MG63 (cell line): ENCODE measurements at places on chromosomes 6 and 20. TPM values are rescaled to one million over a fixed set of nuclear protein-coding genes. Genes with fewer than 3 reads are reported as not detected.

Gene ARMC2
- total RNA-seq = 0.96 and 1.8 TPM in 2 replicates

Gene BCAS1
- total RNA-seq = not detected in 2 replicates

Gene MAS1
- total RNA-seq = not detected in 2 replicates

Gene CLVS2
- not detected in 2 replicates for total RNA-seq

Gene SLC24A3
- not detected in 2 replicates for total RNA-seq

Gene DNAH8
- 1.2 TPM in 1 of 2 replicates, not detected in the other for total RNA-seq

Gene NKAIN4
- total RNA-seq = not detected in 2 replicates

Gene GHRH
- total RNA-seq = not detected in 2 replicates

Gene ELOVL2
- 41.8 and 56.3 TPM in 2 replicates for total RNA-seq

Gene CFAP61
- not detected in 2 replicates for total RNA-seq

GRCh38 chr6:156185113-156185512 is 592.1 kb upstream of the ARID1B start:
- no peak for DNase-seq

- peak; percentile 20 for DNase-seq
These were observed 6.8 kb downstream of the SCAND1 start for GRCh38 chr20:35947489-35947888.

GRCh38 chr6:159979136-159979874 is 10.4 kb downstream of the IGF2R start:
- DNase-seq = peak; percentile 54

DNA sequence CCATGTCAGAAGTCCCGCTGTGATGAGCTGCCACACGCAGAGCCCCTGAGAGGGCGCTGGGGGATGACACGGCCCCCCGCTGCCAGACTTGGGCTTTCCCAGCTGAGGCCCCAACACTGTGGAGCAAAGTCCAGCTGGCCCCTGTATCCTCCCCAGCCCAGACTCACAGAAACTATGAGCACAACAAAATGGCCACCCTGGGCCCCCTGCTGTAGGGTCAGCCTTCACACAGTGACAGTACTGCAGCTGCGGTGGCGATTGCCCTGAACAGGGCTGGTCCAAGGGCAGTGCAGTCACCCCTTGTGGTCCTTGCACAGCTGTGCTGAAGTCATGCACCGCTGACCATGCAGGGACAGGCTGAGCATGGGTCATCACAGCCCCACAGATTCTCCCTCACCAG is 78.2 kb upstream of the CST7 start:
- DNase-seq = no peak

GRCh38 chr6:73985891-73986290 is 289.9 kb downstream of the CD109 start:
- DNase-seq = peak; percentile 74

DNA sequence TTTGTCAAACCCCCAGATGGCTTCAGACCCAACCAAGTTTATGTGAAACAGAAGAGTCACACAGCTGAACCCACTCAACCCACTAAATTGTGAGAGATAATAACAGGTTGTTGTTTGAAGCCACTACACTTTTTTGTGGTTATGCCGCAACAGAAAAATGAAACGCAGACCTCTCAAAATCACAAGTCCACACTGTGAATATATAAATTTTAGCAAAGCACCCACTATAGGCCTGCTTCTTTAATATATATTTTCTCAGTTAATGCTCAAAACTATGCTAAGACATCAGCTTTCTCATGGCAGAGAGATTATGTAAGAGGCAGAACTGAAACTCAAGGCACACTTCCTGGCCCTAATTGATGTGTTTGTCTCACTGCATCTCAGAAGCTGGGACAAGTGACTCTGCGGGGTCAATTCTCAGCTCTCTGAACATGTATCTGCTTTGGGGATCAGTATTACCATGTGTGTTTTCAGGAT is 27.7 kb downstream of the MAP3K5 start:
- DNase-seq = no peak

DNA sequence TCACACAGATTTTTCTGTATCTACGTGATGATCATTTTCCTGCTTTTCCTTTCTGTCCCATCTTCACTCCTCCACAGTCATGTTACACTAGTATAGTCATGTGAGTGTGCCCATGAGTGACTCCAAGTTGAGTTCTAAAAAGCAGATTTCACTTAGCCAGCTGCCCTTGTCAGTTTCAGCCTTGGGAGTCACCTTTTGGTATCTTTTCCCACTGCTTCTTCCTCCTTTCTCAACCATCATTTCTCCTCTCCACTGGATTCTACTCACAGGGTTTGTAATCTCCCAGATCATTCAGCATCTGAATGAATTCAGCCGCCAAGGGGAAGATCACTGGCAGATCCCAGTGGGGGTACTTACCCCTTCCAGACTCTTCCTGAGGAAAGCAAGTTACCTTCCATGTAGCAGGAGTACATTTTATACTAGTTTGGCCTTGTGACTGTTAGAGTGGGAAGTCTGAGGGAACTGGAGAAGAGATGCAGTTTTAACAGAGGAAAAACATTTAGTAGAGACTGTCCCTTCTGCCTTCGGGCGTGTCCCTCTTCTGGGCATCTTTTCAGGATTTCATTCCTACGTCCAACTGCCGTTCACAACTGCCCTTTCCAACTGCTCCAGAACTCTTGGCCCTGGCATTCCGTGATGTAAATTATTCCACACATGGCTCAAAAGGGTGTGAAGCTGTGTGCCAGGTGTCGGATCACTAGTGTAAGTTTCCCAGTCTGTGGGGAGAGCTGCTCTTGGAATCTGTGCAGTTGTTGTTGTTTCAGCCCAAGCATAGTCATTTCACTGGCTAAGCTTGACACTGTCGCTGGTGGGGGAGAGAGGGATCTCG is 38.9 kb downstream of the BICRAL start:
- no peak for DNase-seq

- DNase-seq = no peak
These were observed 48.3 kb upstream of the TRAF3IP2 start for GRCh38 chr6:111653979-111654378.

- no peak for DNase-seq
These were observed 43.9 kb downstream of the PDE7B start for GRCh38 chr6:135895231-135895911.

GRCh38 chr20:48739395-48740291 is 88.2 kb downstream of the PREX1 start:
- no peak for DNase-seq

DNA sequence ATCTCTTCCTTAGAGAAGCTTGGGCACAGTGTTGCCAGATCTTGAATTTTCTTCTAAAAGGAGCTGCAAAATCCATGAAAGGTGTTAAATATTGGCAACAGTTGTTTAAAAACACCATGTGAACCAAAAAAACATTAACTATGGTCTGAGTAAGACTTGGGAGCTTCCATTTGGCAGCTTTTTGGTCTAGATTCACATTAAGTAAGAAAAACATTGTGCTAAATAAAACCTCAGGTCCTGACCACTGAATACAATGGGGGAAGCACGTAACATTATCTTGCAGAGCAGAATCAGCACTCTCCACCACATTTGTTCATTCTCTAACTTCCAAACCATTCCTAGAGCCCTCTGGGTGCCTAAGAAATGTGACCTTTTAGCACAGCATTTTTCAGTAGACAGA is 437.6 kb upstream of the PLCB4 start:
- DNase-seq = no peak

DNA sequence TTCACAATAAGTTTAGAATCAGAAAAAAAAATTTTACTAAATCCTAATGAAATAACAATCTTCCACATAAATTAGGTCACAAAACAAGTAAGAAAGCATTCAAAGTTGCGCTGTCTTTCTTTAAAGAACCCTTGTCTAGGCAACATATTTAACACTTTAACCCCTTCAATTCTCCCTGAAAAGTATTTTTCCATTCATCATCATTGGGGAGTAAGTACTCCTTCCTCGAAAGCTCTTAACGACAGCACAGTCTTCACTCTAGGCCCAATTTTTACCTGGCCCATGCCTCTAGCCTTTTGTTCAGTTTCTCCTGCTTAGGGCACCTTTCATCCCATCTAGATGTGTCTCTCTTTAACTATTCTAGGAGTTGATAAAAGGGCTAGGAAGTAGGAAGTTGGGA is 2.6 kb downstream of the TSPYL1 start:
- no peak for DNase-seq

DNA sequence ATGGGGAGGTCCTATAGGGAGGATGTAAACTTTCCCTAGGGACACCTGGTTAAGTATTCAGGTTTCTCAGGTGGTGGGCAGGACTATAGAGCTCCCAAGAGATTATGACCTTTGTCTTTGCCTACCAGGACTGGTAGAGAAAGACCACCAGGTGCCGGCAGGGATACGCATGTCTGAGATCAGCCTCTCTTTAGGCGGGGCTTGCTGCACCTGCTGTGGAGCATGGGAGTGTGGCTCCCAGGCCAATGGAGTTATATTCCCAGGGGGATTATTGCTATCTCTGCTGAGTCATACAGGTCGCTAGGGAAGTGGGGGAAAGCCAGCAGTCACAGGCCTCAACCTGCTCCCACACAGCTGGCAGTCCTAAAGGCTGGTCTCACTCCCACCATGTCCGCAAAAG is 280.5 kb upstream of the MMS22L start:
- no peak for DNase-seq

GRCh38 chr6:51892750-51893149 is 194.7 kb downstream of the PKHD1 start:
- no peak for DNase-seq

- DNase-seq = peak; percentile 18
These were observed at the start of gene ZNF334 for GRCh38 chr20:46512943-46513844. Gene ZNF334 (minus strand): TSS chr20:46513559. CDS start chr20:46512102, 1,457 bp downstream.

DNA sequence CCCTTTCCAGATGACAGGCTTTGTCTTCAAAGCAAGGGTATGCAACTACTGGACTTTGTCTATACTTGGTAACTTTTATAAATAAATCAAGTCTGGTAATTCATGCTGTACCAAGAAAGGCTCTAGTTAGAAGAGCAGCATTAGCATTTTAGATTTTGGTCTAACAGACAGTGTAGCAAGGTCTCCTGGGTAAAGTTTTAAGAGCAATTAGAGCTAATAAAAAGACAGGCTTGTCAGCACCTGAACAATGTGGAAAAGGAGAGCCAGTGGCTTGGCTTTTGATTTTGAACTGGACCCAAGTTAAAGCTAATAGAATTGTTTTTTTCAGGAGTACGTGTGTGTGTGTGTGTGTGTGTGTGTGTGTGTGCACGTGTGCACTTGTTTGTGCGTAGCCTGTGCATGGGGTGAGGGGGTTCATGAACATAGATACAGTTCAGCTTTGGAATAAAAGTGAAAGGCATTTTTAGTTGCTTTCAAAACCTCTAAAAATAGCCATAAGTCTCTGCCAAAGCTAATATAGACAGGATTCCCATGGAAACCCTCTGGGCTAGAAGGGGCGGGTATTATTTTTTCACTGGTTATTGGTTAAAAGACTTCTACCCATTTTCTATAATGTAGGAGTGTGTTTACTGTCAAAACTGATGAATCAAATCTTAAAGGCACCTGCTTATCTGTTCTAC is 138.4 kb downstream of the KCNQ5 start:
- DNase-seq = no peak

DNA sequence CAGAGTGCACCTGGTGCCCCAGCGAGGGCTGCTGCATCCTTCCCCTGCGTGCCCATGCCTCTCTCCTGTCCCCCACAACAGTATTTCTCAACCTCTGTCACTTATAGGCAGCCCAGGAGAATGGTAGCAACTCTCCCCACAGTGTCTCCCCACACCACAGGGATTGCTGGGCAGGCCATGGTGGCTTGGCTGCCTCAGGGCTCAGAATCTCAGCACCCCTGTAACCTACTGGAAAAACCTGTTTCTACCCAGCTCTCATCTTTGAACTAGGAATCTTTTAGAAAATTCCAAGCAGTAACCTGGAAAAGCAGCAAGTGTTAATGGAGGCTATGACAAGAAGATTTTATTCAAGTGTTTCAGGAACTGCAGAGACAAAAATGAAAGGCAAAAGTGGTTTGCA is 38.0 kb downstream of the CD164 start:
- DNase-seq = no peak

GRCh38 chr6:128259730-128260685 is 260.4 kb downstream of the PTPRK start:
- DNase-seq = no peak

DNA sequence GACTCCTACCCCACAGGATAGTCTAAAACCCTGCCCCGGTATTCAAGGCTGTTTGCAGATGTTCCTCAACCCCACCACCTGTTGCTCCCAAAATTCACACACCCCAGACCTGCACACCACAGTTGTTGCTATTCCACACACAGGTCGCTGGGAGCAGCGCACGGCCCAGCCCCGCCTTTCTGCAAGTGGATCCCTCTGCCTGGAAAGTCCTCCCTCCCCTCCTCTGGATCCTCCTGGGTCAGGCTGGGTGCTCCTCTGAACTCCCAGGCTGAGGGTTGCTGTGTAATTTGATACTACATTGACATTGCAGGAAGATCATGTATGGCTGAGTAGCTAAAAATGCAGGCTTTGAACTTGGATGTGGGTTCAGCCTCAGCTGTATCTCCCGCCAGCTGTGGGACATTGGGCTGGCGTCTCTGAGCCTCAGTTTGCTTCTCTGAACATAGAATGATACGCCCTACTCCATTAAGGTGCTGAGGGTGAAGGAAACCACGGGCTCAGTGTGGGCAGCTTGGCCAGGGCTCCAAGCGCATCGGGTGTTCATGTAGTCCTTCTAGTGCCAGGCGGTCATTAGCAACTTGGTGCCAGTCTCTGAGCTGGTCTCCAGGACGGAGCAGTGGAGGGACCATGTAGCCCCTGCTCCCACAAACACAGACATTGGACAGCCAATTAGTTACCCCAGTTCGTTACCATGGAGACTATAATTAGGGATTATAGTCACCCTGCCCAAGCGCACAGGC is 13.9 kb upstream of the CCN5 start:
- no peak for DNase-seq

GRCh38 chr20:56513161-56514150 is 11.1 kb upstream of the FAM209A start:
- no peak for DNase-seq

DNA sequence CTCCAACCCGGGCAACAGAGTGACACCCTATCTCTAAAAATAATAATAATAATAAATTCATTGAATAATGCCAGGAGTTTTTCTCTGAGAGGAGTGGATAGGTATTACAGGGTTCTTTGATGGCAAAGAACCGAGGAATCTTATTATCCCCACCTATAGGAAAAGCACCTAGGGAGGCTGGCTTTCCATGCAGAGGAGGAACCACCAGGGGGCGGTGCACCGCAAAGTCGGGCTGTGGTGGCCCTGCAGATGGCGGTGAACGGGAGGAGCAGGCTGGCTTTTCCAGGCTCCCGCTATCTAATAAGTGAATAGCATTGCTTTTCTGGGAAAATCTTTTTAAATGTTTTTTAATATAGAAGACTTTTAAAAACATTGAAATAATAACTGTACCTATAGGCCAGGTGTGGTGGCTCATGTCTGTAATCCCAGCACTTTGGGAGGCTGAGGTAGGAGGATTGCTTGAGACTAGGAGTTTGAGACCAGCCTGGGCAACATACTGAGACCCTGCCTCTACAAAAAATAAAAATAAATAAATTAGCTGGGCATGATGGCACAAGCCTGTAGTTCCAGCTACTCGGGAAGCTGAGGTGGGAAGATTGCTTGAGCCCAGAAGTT is 864.2 kb downstream of the KIF16B start:
- no peak for DNase-seq

- peak; percentile 73 for DNase-seq
These were observed 146.9 kb upstream of the SGK1 start for GRCh38 chr6:134464690-134465411.

- DNase-seq = no peak
These were observed 24.2 kb upstream of the ENPP4 start for GRCh38 chr6:46105568-46105967.

DNA sequence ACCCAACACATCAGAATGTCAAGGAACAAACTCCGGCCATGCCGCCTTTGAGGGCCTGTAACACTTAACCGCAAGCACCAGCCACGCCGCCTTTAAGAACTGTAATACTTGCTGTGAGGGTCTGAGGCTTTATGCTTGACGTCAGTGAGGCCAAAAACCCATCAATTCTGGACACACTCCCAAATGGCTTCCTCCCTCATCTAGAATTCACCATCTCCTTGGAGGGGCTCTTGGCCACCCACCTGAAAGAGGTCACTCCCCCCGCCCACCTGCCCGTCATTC is 10.4 kb upstream of the PXDC1 start:
- DNase-seq = no peak
